ENCODE measurements at places on chromosomes 6 and 20.

GRCh38 chr6:132927713-132928112, 113.3 kb downstream of the RPS12 start:
- DNase-seq: no peak

GRCh38 chr6:138510093-138510492, 10.8 kb upstream of the NHSL1 start:
- no peak for DNase-seq

- no peak for DNase-seq
Measured at GRCh38 chr20:48198929-48199451, 413.7 kb upstream of the SULF2 start.

DNA sequence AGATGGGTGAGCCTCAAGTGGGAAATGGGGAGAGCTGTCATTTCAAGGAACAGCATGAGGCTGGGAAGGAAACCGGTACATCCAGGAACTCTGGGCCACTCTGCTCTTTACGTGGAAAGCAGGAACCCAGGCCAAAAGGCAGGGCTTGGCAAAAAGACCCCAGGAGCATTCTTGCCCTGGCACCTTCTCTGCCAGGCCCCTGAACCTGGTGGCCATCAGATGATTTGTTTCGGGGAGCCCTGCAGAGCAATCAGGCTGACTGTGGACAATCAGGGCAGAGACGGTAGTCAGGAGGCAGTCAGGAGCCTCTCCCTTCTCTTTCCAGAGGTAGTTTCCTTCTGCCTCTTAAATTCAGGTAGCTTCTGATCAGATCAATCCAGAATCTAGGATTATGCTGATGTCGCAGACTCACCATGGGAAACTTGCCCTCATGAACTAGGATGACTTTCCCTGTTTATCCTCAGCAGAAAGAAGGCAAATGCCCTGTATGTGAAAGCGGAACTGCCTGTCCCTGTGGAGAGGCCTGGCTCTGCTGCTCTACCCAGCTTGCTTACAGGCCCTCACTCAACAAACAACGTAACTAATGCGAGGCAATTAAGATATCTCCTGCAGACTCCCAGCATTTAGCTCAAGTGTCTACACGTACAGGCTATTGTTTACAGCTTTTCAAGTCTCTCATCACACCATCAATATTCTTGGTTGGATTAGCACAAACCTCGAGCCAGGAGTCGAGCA, 36.6 kb downstream of the EZR start:
- DNase-seq: no peak

GRCh38 chr6:41519305-41519744, 26.9 kb upstream of the FOXP4 start:
- DNase-seq: no peak

- no peak for DNase-seq
Measured at GRCh38 chr6:128280960-128281359, 239.4 kb downstream of the PTPRK start.

DNA sequence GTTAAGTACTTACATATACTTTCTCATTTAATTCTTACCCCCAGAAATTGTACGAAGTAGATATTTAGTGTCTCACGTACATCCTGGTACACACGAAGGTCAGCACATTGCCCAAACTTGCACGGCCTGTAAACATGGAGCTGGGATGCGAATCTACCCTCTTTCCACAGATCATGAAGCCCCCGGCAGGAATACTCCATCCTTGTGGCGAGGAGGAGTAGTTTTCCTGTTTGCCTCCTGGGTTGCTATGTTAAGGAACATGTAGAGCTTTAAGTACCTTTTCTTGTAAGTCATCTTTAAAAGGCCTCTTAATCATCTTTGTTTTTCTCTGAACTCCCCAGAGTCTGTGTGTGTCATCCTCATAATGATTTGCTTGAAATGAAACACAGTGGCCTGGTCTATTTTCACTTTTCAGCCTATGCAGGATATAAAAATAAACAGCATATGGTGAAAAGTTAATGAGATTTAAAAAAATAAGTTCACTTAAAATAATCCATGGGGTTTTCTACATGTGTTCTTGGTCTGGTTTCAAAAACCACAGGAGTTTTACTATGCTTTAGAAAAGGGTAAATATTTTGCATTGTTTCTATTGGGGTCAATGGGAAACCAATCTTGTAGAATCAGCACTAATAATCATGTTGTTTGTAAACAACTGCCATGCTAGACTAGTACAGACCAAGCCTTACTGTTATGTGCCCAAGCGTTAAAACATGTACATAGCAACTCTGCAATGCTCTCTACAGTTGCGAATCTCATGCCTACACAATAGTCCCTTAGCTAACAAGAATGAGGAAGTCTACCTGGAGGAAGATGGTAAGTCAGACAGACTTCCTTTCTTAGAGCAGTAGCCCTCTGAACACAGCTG, 9.3 kb upstream of the ARID1B start:
- DNase-seq: no peak

DNA sequence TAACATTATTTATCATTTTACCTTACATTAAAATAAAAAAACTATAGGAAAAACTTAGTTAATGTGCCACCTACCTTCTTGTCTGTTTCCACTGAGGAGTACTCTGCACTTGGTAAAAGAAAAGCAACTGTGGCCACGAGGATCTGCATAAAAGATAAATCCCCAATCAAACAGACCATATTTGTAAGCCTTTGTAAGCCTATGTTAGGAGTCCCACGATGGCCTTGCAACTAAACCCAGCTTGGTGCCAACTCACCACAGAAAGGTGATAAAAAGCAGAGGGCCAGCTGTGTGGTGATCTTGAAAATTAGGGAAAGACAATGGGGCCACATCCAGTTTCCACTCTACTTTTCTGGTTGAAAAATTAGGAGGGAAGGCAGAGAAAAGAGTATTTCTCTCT, 156.9 kb downstream of the INSM1 start:
- DNase-seq: no peak

DNA sequence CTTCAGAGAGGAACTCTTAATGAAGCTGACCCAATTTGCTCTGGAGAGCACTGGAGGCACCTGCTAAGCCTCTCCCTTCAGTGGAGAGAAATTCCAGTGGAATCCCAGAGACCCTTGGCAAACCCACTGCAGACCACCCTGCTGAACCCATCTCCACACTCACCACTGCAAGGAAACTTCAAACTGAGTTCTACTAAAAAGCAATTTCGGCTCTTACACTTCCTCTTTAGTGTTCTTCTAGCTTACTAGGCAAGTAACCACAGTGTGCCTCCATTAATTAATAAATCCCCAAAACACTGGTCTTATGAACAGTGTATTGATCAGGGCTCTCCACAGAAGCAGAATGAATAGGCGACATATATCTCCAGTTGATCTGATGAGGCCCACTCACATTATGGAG, 43.0 kb upstream of the HLA-E start:
- DNase-seq: no peak

DNA sequence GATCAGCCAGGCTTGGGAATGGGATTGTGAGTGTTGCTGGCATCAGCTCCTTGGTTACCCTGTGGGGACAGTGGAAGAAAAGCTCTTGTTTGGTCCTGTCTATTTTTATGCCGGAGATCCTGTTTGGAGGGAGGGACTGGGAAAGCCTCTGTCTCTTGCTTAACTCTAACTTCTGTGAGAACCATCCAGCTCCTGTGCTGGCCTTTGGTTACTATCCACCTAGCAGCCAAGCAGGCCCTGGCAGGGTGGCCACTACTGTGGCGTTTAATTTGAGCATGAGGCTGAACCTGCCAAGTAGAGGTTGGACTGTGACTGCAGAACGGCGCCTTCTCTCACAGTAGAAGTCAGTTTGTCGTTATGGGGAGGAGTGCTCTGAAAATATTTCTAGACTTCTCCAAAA, 193.3 kb downstream of the UTRN start:
- no peak for DNase-seq

DNA sequence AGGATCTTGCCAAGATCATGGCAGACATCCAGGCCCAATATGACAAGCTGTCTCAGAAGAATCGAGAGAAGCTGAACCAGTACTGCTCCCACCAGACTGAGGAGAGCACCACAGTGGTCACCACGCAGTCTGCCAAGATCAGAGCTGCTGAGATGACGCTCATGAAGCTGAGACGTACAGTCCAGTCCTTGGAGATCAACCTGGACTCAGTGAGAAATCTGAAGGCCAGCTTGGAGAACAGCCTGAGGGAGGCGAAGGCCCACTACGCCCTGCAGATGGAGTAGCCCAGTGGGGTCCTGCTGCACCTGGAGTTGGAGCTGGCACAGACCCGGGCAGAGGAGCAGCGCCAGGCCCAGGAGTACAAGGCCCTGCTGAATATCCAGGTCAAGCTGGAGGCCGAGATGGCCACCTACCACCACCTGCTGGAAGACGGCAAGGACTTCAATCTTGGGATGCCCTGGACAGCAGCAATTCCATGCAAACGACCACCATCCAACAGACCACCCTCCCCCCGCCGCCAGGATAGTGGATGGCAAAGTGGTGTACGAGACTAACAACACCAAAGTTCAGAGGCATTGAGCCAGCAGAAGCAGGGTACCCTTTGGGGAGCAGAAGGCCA, 44.7 kb upstream of the GRM4 start:
- DNase-seq: no peak

GRCh38 chr6:137783710-137784109, 83.3 kb upstream of the TNFAIP3 start:
- DNase-seq: no peak

DNA sequence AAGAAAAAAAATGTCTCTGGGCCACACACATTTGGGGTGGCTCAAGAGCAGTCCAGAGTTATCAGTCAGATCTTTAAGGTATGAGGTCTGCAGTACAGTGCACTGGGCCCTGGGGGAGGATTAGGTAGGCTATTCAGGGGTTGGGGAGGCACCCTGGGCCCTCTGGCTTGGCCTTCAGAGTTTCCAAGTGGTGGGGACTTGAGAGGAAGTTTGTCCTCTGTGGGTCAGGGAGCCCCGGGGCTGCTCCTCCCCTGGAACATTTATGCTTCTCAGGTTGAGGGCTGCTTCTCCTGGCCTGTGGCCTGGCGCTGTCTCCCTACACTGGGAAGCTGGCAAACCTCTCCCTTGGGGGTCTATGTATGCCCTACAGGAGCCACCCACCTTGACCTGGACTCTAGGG, 46.0 kb downstream of the PTK7 start:
- DNase-seq: no peak

DNA sequence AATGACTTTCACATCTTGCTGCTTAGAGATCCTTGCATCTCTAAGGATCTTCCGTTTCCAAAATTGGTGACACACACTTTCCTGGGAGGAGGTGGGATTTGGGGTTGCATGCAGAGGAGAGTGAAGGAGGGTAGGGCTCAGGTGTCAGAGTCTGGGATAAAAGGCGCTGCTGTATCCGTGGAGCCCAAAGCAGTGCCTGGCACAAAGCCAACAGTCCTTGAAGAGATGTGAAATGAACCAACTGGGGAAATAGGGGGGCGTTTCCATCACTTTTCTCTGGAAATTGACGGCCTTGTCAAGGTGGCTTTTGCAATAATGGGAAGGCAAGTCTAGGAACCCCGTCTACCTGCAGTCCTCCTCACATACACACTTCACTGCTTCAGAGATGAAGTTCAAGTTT, 59.5 kb upstream of the NELFCD start:
- no peak for DNase-seq

DNA sequence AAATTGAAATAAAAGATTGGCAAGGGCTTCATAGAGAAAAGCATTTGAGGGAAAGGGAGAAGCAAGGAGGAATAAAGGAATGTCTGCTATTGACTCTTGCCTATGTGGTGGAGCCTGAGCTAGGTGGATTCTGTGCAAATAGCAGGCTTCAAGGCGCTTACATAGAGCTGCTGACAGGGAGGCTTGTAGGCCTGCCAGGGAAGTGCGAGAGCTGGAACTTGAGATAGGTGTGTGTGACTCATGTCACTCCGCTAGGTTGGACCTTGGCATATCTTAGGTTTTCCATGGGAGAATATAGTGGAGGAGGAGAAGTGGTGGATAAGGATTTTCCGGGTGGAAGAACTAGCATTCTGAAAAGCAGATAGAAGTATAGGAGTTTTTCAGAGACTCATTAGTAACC, 14.0 kb downstream of the SNRNP48 start:
- DNase-seq: no peak

DNA sequence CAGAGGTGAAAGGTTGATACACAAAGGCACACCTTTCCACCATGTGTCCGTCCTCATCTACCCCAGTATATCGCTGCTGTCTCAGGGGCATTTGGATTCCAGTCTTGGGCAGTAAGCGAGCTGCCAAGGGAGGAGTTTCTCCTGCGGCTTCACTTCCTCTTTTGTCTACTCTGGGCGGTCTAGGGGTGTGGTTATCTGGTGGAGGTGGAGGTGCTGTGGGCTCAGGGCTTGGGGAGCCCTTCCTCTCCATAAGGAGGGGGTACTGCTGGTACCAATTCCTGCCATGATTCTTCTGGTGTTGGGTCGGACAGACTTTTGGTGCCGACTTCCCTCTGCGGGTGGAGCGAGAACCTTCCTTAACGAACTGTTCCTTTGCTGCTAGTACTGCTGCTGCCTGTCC, 31.9 kb upstream of the FABP7 start:
- DNase-seq: no peak

GRCh38 chr6:65448866-65449265, 258.2 kb downstream of the EYS start:
- DNase-seq: no peak

DNA sequence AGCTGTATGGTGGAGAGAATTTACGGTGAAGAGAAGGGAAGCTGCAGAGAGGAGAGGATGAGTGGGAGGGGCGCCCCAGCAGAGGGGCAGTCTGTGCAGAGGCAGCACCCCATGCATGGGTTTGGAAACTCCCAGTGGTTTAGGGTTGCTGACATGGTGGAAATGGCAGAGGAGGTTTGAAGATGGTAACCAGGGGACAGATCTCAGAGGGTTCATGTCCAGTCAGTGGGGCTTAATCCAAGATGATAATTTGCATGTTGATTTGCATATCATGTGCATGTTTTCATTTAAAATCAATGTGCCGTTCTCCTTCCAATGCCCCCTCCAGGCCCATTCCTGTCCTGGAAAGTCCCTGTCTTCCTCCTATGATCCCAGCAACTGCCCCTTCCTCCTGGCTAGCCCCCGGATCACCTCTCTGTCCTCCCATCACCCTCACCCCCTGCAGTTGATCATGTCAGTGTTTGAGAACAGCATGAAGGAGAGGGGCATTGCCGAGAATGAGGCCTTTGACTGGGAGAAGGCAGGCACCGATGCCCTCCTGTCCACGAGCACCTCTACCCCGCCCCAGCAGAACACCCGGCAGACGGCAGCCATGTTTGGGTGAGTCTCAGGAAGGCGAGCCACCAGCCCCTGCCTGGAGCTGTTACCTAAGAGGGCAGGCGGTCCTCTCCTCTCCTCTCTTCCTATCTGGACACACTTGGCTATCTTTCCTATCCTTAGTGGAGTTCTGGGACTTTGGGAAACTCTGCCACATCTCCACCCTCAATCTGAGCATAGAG, 14.3 kb downstream of the TTBK1 start:
- DNase-seq: peak; percentile 39

DNA sequence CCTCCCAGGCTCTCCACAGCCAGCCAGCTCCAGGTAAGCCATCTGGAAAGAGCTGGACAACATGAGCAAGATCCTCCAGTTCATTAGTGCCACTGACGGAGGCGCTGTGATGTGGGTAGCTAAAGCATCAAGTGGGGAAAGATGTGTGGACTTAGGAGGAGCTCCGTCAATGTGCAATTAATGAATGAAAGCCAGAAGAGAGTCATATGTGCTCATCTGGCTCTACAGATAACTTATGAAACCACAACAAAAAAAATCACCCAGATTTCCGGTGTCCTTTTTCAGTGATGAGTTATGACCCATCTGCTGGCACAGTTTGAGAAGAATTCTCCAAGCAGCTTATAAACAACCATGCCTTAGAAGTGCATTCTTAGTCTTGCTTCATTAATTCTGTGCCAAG, 311.7 kb upstream of the PLCB4 start:
- no peak for DNase-seq

Measured in activated CD4-positive, alpha-beta T cell treated with anti-CD3 and anti-CD28 coated beads for 36 hours (primary cell).